ENCODE measurements at places on chromosomes 1 and 21.

DNA sequence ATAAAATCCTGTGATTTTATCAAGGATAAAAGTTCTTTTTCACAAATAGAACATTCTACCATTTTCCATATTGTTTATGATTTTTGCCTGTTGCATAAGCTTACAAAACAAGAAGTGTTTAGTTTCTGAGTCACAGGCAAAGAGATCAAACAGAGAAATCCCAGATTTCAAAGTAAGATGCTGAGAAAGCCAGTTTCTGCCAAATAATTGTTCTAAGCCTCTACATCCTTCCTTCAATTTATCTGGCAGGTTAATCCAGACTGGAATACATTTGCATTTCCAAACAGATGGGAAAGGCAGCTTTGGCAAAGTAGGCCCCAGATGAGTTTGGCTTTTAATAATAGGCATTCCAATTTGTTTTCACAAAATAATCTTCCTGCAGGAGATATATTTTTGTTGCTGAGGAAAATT lies 2.5 kb downstream of the SLC1A7 start:
- DNase-seq = peak; percentile 31

GRCh38 chr1:27528818-27529703 lies 39.1 kb upstream of the WASF2 start:
- no peak for DNase-seq

DNA sequence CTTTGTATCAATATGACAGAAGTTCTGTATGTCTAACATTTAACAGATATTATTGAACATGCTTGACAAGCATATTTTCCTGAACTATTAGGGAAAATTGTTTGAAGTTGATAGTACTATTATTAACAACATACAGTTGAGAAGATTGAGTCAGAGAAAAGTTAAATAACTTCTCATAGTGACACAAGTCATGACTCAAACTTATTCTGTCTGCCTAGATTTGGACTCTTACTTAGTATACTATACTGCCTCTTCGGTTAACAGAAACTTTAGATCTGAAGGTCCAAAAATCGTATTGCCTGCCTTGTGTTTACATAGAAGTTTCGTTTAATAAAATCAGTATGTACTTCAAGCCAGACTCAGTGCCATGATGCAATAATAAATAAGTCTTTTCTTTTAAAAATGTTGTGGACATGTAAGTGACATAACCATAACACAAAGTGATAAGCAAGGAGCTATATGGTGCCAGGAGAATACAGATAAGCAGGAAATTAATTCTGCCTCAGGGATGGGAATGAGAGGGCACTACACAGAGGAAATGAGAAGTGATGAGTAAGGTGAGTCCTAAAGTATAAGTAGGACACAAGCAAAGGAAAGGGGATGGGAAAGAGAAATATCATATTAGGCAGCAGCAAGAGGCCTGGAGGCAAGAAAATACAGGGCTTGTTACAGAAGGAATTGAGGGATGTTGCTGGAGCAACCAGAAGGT lies 48.1 kb downstream of the LHX9 start:
- DNase-seq = no peak

DNA sequence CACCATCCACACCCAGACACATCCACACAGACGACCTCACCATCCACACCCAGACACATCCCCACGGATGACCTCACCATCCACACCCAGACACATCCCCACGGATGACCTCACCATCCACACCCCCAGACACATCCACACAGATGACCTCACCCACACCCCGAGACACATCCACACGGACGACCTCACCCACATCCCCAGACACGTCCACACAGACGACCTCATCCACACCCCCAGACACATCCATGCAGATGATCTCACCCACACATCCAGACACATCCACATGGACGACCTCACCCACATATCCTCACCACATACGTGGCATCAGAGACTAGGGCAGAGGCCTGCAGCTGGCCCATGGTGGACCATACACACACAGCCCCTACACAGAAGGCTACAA lies 14.7 kb upstream of the FABP3 start:
- DNase-seq = peak; percentile 58

DNA sequence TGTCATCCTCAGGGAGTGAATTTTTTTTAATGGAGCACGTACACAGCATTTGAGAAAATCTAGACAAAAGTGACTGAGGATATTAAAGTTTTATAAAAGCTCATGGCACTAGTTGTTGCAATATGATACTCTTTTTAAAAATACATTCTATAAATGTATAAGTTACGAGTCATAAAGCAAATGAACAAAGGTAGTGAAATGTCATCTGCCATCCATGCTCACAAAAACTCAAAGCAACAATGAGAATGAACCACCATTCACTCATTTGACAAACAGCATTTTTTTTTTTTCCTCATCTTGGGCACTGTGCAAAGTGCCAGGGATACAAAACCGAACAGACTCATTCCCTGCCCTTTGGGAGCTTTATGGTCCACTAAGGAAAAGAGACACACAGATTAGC lies 38.7 kb downstream of the GPR137B start:
- DNase-seq = no peak

GRCh38 chr1:2300004-2300771 lies 72.1 kb downstream of the SKI start:
- DNase-seq = peak; percentile 74

- DNase-seq = peak; percentile 85
Observed at GRCh38 chr1:110542725-110543124, 23.8 kb upstream of the KCNA10 start.

- DNase-seq = peak; percentile 70
Observed at GRCh38 chr1:181032535-181032934, 1.2 kb upstream of the MR1 start.

DNA sequence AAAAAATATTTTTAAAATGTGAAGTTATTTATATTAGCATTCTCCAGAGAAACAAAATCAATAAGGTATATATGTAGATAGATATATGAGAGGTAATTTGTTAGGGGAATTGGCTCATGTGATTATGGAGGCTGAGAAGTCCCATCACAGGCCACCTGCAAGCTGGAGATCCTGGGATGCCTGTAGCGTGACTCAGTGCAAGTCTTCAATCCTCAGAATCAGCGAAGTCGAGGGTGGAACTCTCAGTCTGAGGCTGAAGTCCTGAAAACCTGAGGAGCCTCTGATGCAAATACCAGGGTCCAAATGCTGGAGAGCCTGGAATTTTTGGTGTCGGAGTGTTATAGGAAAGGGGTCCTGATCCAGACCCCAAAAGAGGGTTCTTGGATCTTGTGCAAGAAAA lies 658.5 kb downstream of the USP25 start:
- no peak for DNase-seq

GRCh38 chr1:70553567-70553956 lies 142.5 kb downstream of the CTH start:
- no peak for DNase-seq

- DNase-seq = no peak
Observed at GRCh38 chr1:156884560-156885184, 8.8 kb upstream of the PEAR1 start.

- no peak for DNase-seq
Observed at GRCh38 chr1:47805921-47806361, 191.2 kb downstream of the TRABD2B start.

DNA sequence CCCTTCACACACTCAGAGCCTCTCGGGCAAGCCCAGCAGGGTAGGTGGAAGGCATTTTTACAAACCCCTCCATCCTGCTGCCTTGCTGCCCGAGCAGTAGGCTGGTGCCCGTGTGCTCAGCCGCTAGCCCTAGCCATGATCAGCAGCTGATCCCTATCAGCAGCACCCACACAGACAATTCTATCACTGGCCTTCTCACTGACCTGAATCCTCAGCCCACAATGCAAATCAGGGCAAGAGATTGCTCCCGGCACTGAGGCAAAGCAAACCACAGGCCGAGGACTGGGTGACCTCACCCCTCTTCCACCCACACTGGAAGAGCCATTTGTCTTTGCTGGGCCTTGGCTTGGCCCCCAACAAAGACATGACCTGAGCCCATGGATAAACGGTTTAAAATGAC lies 895 bp upstream of the PDZK1 start:
- DNase-seq = no peak

DNA sequence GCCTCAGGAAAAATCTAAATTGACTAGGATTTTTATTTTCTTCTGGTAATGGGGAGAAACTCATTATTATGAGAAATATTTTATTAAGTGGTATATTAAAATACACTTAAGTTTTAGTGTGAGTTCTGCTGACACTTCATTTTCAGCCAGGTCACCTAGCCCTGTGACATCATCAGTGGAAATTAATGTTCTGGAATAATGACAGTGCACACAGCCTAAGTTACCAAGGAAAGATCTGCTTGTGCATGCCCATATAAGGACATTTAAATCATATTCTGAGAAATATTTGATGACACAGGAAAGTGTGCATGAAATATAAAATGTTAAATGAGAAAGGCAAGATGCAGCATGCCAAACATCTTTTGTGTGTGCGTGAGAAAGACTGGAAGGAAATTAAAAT lies 102.0 kb downstream of the KIF14 start:
- no peak for DNase-seq

DNA sequence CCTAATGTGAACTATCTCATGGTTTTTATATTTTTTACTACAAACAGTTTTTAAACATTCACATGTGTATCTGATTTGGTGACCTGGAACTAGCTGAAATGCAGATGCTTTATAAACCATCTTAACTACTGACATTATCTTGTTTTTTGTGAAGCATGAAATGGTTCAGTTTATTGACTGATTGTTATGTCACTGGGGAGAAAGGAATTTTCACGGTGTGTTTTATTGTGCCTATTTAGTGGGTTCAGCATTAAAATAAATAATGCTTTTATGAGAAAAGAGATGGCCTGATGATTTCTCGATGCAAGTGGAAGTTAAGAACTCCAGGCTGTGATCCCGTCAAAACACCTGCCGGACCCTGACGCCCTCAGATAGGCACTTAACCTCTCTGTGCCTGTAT lies 79.9 kb upstream of the KIF26B start:
- DNase-seq = no peak

- no peak for DNase-seq
Observed at GRCh38 chr1:106554294-106554693, 502.2 kb upstream of the PRMT6 start.

DNA sequence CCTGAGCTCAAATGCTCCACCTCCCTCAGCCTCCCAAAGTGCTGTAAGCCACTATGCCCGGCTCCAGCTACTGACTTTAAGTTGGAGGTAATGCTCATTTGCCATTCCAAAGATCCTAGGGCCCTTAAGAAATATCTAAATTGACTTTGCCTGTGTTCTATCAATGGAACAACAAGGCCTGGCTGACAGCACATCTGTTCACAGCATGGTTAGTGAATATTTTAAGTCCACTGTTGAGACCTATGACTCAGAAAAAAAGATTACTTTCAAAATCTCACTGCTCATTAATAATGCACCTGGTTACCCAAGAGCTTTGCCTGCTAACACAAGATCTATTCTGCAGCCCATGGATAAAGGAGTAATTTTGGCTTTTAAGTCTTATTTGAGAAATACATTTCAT lies 3.5 kb upstream of the SSX2IP start:
- no peak for DNase-seq

Data from inflammatory macrophage treated with lipopolysaccharide for 4 hours (primary cell).